Thyroid gland (tissue), 4 donors: ENCODE measurements at places on chromosomes 11 and 22. TPM values are rescaled to one million over a fixed set of nuclear protein-coding genes. Genes with fewer than 3 reads are reported as not detected.

DNA sequence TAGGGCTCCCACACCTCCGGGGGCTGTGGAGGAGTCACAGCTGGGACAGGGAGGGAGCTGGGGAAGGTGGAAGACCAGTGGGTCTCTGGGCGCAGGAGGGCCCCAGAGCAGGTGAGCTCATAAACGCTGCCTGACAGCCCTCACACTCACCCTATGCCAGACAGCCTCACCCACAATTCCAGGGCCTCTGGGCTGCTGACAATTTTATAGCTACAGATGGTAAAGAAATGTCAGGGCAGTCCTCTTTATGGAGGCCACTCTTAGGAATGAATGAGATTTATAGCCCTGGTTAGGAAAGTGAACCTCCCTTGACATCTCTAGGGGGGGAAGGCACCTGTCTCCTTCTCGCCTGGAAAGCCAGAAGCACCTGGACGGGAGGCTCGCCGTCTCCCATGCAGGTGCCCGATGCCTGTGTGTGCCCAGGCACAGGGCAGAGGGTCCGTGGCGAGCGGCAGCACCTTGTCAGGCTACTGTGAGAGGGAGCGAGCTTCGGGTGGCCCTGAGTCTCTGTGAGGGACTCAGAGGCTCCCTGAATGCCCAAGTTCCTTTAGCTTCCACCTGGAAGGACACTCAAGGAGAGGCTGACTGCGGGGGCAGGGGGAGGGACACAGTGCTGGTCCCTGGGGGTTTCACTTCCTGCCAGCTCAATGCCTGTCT, 39.9 kb downstream of the IGSF9B start:
- no peak overlapping the region for H3K4me3 ChIP-seq
- H3K27ac ChIP-seq: no peak overlapping the region
- H3K36me3 ChIP-seq: peaks cover 20% of the 10 kb centered on the region
- DNase-seq: no peak

Gene OR4A16
- not detected for total RNA-seq

DNA sequence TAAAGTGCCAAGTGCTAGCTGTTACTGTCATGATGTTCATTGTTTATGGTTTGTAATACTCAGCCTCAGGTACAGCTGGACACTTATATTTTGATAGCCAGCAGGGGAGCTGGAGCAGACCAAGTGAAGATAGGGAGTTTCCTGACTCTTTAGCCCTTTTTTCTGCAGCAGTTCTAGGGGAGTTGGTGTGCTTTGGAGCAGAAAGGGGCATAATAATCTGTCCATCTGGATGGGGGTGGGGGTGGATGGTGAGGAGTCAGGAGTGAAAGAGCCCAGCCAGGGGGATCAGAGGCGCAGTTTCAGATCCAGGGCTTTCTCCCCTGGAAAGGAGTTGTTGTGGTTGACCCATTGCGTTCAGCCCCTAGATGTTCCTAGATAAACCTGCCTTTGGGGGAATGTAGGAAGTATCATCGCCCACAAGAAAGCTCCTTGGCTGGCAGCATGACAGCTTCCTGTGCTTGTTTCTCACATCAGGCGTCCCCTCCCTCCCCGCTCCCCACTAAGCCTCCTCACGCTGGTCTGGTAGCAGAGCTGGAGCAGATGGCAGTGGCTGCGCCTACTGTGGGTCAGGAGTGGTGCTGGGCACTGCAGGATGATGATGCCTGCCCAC, 41.9 kb downstream of the MED15 start:
- H3K27me3 ChIP-seq: no peaks in the 10 kb centered on the region
- H3K36me3 ChIP-seq: peaks cover 4% of the 10 kb centered on the region
- H3K4me1 ChIP-seq: peaks cover 43% of the 10 kb centered on the region
- peak; percentile 59 for DNase-seq
- H3K27ac ChIP-seq: peak overlapping the region; percentile 86

- no peaks in the 10 kb centered on the region for H3K36me3 ChIP-seq
- DNase-seq: no peak
- H3K27me3 ChIP-seq: no peaks in the 10 kb centered on the region
- H3K4me3 ChIP-seq: no peak overlapping the region
Observed at GRCh38 chr11:36153551-36153950, 135.7 kb downstream of the COMMD9 start.

DNA sequence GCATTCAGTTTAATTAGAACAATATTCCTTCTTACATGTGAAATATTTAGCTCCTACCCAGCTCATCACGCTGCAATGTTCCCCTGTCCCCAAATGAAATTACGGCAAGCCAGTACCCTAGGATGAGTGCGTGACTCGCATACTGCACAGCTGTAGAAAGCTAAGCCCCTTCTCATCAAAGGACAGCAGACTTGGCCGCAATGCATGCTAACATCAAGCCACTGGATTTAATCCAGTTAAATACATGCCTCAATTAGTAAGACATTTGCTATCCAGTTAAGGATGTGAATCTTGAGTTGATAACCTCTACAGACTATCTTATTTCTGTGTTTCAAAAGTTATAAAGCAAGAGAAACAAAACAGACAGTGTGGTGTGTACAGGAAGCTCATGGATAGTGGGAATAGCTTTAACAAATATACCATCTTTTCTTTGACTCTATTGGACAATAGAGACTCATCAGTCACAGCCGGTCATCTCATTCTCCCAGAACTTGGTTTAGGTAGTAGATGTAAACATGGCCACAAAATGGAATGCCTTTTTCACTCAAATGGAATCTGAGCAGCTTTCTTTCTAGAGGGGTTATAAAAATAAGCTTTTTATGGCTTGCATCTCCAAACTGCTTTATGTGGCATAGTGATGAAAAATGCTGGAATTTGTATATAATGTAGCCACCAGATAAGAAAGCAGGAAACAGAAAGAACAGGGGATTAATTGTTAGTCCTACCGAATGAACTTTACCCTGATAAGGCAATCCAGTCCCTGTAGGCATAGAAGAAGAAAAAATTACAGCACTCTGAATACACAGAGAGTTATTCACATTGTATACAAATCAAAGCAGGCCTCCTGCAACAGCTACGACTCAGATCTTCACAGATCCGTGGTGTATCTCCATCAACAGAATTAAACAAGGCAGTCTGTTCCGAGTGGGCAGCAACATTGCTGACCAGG, 224.1 kb downstream of the CADM1 start:
- H3K27ac ChIP-seq: no peak overlapping the region
- no peaks in the 10 kb centered on the region for H3K27me3 ChIP-seq
- H3K36me3 ChIP-seq: no peaks in the 10 kb centered on the region
- no peak overlapping the region for H3K4me3 ChIP-seq
- no peak for DNase-seq

Gene HBB
- 2.5 TPM for total RNA-seq

DNA sequence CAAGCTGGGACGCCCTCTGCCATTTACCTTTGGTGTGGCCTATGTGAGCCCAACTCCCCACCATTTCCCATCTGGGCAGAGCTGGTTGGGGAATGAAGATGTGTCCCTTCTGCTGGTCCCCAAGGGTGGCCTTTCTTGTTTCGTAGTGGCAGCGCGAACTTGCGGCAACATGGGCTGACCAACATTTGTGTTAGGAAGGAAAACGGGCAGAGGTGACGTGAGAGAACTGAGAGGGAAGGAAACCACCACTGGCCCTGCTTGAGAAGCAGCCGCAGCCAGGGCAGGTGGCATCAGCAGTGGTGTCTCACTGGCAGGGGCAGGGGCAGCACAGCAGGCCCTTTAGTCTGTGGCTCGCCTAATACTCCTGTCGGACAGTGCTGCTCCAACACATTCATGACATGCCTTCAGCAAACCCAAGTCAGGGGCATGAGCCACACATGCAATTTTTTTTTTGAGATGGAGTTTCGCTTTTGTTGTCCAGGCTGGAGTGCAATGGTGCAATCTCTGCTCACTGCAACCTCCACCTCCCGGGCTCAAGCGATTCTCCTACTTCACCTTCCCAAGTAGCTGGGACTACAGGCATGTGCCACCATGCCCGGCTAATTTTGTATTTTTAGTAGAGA, 29.9 kb downstream of the LRRC74B start:
- H3K27me3 ChIP-seq: no peaks in the 10 kb centered on the region
- H3K27ac ChIP-seq: no peak overlapping the region
- no peaks in the 10 kb centered on the region for H3K4me1 ChIP-seq
- H3K36me3 ChIP-seq: no peaks in the 10 kb centered on the region
- DNase-seq: no peak

DNA sequence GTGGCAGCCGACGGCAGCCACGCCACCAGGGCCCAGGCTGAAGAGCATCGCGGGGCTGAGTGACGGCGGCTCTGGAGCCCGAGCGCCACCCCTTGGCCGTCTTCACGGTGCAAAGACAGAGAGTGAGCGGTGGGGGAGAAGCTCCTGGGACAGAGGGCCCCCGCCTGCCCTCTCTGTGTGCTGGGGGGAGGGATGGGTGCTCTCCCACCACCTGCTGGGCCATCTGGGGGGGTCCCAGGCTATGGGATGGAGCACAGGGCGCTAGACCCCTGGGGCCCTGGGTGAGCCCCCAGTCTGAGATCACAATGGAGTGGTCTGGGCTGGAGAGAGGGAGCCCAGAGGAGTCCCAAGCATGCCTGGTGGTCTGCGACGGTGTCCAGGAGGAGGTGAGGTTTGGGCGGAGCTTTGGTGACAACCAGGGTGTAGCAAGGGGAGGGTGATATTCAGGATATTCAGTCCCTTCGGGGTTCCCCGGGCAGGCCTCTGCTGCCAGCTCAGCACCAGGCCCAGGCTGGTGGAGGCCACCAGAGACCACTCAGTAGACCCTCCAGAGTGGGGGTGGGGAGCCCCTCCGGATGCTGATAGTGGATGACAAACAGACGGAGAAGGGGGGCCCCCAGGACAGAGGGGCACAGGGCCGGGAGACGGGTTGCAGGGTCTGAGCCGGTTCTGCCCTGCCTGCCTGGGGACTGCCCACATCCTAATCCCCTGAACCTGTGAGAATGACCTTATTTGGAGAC, 78.1 kb upstream of the PRR5 start:
- no peak overlapping the region for H3K27ac ChIP-seq
- no peak overlapping the region for H3K4me3 ChIP-seq
- H3K4me1 ChIP-seq: no peaks in the 10 kb centered on the region
- H3K27me3 ChIP-seq: no peaks in the 10 kb centered on the region

- H3K4me3 ChIP-seq: no peak overlapping the region
- H3K27ac ChIP-seq: no peak overlapping the region
- peaks cover 9% of the 10 kb centered on the region for H3K4me1 ChIP-seq
- H3K27me3 ChIP-seq: no peaks in the 10 kb centered on the region
- no peak for DNase-seq
- no peaks in the 10 kb centered on the region for H3K36me3 ChIP-seq
Observed at GRCh38 chr11:119743006-119743405, 14.0 kb upstream of the NECTIN1 start.

GRCh38 chr11:23859087-23859486, 637.8 kb upstream of the LUZP2 start:
- no peak overlapping the region for H3K27ac ChIP-seq
- no peaks in the 10 kb centered on the region for H3K36me3 ChIP-seq
- no peaks in the 10 kb centered on the region for H3K4me1 ChIP-seq
- H3K4me3 ChIP-seq: no peak overlapping the region
- DNase-seq: no peak

Gene FAM181B
- 0.94 TPM for total RNA-seq

- H3K27me3 ChIP-seq: no peaks in the 10 kb centered on the region
- no peak overlapping the region for H3K27ac ChIP-seq
- peaks cover 22% of the 10 kb centered on the region for H3K4me1 ChIP-seq
- DNase-seq: peak; percentile 52
- peaks cover 41% of the 10 kb centered on the region for H3K36me3 ChIP-seq
Observed at GRCh38 chr11:613369-613968, 2.3 kb downstream of the IRF7 start.

- peaks cover 55% of the 10 kb centered on the region for H3K4me1 ChIP-seq
- DNase-seq: no peak
- H3K27ac ChIP-seq: peak overlapping the region; percentile 13
- H3K27me3 ChIP-seq: no peaks in the 10 kb centered on the region
- H3K4me3 ChIP-seq: no peak overlapping the region
- peaks cover under 1% of the 10 kb centered on the region for H3K36me3 ChIP-seq
Observed at GRCh38 chr11:9689721-9690120, 25.8 kb downstream of the SWAP70 start.

- no peaks in the 10 kb centered on the region for H3K27me3 ChIP-seq
- H3K4me3 ChIP-seq: no peak overlapping the region
- no peaks in the 10 kb centered on the region for H3K36me3 ChIP-seq
- H3K4me1 ChIP-seq: peaks cover 5% of the 10 kb centered on the region
- H3K27ac ChIP-seq: no peak overlapping the region
- no peak for DNase-seq
Observed at GRCh38 chr11:134453441-134453840, 41.4 kb upstream of the B3GAT1 start.

- H3K36me3 ChIP-seq: no peaks in the 10 kb centered on the region
- H3K4me3 ChIP-seq: no peak overlapping the region
- no peaks in the 10 kb centered on the region for H3K27me3 ChIP-seq
Observed at GRCh38 chr11:24738972-24739371, 242.1 kb downstream of the LUZP2 start.

Gene ZBTB16
- total RNA-seq: 157 TPM

DNA sequence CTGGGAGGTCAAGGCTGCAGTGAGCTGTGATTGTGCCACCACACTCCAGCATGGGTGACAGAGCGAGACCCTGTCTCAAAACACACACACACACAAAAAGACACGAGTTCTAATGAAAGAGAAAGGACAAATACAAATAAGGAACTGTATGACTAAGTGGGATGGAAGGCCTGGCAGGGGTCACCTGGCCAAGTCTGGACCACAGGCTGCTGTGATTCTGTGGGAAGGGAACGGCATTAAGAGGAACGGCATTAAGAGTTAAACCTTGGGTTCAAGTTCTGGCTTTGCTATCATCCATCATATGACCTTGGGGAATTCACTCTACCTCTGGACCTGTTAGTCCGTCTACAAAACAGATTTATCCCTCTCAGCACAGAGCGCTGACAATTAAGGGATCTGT, 47.7 kb downstream of the LRFN4 start:
- H3K4me1 ChIP-seq: peaks cover 9% of the 10 kb centered on the region
- H3K4me3 ChIP-seq: no peak overlapping the region

DNA sequence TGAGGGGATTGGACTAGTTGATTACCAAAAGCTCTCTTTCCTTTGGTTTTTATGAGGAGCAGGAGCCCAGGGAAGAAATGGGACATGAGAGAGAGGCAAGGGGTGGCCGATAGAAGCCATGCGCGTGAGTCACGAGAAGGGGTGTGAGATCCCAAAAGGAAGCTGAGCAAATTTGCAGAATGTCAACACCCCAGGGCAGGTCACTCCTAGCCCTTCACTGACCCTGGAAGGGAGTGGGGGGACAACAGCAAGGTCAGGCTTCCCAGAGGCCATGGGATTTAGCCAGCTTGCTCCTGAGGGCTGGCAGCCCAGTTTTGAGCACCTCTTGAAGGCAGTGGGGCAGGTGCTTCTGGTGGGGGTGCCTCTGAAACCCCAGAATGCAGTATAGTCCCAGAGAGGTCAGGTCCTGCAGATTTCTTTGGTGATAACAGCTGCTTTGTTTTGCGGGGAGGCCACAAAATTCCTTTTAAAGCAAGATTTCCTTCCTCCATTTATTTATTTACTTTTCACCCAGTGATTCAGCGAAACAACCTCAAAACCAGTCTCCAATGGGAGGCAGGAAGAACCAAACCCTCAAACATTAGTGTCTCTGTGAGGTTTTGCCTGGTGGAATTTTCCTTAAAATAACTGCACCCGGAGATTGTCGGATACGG, 40.1 kb upstream of the TIMP3 start:
- no peaks in the 10 kb centered on the region for H3K36me3 ChIP-seq
- peak overlapping the region; percentile 49 for H3K27ac ChIP-seq
- no peaks in the 10 kb centered on the region for H3K27me3 ChIP-seq
- peaks cover 10% of the 10 kb centered on the region for H3K4me1 ChIP-seq
- no peak overlapping the region for H3K4me3 ChIP-seq

Gene OR52N1
- not detected for total RNA-seq
